Sigmoid colon (tissue), 7 donors: ENCODE measurements at places on chromosomes 4 and X. TPM values are rescaled to one million over a fixed set of nuclear protein-coding genes. Genes with fewer than 3 reads are reported as not detected.

Gene XPNPEP2
- 2.6 TPM for total RNA-seq

Gene CPLX1
- 0.36 TPM for total RNA-seq

Gene UGT2B17
- 1.1 TPM for total RNA-seq

Gene TCEAL7
- 35.2 TPM for total RNA-seq

Gene CTAG1B
- total RNA-seq, result not detected

Gene PPBP
- total RNA-seq, result not detected

Gene DOK7
- not detected for total RNA-seq

Gene OTUD6A
- total RNA-seq, result not detected

Gene TLR10
- 0.16 TPM for total RNA-seq

- H3K36me3 ChIP-seq, result no peaks in the 10 kb centered on the region
- no peak overlapping the region for H3K27ac ChIP-seq
- no peaks in the 10 kb centered on the region for H3K4me1 ChIP-seq
- DNase-seq, result no peak
Measured at GRCh38 chr4:7557456-7557855, 122.7 kb upstream of the PSAPL1 start.

GRCh38 chr4:63348735-63349673 is 1060.2 kb downstream of the TECRL start:
- no peaks in the 10 kb centered on the region for H3K36me3 ChIP-seq
- no peak overlapping the region for H3K4me3 ChIP-seq
- no peaks in the 10 kb centered on the region for H3K4me1 ChIP-seq
- peak; percentile 50 for DNase-seq

DNA sequence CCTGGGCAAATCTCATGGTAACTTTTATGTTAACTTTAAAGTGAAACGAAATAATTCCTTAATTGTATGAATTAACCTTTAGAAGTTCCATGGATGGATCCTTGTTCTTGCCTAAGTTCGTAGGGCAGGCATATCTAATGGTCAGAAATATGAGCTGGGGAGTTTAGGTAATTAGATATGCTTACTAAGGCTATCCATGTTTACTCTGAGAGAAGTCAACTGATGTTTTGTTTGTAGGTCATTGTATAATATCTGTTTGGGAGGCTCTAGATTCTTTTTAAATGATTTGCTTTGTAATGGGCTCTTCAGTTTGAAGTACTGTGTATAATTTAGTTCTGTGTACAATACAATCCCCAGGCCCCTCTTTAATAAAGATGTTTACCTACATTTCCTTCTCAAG is 117.0 kb downstream of the DCK start:
- H3K27me3 ChIP-seq, result no peaks in the 10 kb centered on the region
- H3K27ac ChIP-seq, result no peak overlapping the region
- H3K4me3 ChIP-seq, result no peak overlapping the region
- H3K4me1 ChIP-seq, result no peaks in the 10 kb centered on the region
- no peaks in the 10 kb centered on the region for H3K36me3 ChIP-seq

DNA sequence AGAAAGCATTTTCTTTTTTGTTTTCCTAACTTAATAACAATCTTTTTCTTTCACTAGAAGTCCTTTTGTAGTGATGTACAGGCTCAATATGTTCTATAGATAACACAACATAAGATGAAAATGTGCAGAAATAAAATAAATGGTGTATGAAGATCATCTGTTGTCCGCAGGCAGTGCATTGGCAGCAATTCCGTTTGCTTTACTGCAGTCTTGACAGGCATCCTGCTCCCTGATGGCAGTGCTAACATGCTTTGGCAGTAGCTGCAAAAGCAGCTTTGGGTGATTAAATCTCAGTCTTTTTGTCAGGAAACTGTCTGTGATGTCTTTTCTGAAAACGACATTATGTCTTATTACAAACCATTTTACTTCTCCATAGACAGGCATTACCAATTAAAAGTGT is 131.4 kb downstream of the TRAM1L1 start:
- no peaks in the 10 kb centered on the region for H3K4me1 ChIP-seq
- DNase-seq, result no peak
- no peak overlapping the region for H3K4me3 ChIP-seq
- H3K36me3 ChIP-seq, result no peaks in the 10 kb centered on the region

DNA sequence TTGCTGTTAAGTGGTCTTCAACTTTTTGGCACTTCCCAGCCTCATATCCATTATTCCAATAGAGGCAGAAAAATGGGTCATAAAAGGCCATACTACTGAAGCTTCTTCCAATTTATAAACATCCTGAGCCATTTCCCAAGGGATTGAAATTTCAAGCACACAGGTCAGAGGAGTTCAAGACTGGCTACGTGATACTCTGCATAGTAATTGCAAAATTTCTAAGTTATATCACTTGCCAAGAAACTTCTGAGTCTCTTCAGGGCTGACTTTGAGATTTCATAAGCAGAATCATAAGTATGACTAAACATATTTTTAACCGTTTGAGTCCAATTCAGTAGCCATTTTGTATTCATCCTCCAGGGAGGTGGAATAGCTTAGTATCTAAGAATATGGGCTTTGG is 75.6 kb upstream of the RXFP1 start:
- H3K4me3 ChIP-seq, result no peak overlapping the region
- no peaks in the 10 kb centered on the region for H3K36me3 ChIP-seq
- DNase-seq, result no peak
- no peak overlapping the region for H3K27ac ChIP-seq

DNA sequence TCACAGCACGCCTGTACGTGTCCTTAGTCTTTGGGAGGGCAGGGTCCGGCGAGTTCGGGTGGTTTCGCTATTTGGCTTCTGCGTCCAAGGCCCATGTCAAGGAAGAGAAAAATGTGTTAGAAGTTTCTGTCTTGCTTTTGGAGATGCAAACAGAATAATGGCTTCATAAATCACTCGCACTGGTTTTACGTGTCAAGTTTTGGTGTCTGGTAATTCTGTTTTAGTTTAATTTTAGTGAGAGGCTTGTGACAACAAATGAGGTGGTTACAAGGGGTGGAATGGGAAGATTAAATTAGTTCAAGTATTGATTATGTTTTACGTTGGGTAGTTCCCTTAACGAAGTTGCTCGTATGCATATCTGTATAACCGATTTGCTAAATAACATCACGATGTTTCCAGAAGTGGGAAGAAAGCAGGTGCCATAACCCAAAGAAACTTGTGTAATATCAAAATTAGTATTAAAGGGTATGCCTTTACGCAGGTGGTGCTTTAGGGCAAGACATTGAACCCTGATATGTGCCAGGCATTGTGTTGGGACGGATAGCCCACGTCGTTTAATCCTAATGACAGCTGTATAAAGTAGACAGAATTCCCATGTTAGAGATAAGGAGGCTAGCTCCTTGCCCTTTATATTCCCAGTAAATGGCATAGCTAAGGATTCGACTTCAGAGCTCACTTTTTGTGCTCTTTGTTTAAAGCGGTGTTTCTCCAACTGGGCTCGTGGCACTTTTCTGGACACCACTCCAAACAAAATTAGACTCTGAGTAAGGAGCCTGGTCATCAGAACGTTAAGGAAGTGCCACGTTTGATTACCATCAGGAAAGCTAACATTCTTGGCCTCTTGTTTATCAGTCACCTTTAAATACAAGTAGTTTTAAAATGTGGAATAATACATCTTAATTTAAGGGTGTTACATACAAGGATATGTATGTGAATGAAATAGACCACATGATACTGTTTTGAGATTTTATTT is 843 bp downstream of the RPL34 start:
- no peaks in the 10 kb centered on the region for H3K27me3 ChIP-seq
- DNase-seq, result no peak
- peaks cover 26% of the 10 kb centered on the region for H3K4me1 ChIP-seq
- H3K27ac ChIP-seq, result peak overlapping the region; percentile 82

DNA sequence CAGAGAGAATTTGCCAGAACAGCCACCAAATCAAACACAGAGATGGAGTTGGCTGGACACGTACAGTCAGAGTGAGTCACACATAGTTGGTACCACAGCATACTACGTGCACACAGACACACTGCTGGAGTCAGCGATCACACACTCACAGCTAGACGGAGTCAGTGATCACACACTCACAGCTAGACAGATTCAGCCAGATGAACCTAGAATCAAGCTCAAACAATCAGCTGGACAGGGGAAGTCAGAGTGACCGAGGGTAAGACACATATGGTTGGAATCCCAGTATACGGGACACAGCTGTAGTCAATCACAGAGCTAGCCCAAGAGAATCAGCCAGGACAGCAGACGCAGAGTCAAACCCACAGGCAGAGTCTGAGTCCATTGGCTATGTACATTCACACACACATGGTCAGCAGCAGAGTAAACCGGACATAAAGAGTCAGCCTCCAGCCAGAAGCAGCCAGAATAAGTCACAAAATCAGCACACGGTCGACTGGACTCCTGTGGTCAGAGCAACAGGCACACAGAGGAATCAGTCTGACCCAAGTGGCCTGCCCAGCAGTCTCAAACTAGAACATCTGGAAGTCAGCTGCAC is 4.6 kb downstream of the SLC38A5 start:
- H3K4me3 ChIP-seq, result no peak overlapping the region
- no peaks in the 10 kb centered on the region for H3K27me3 ChIP-seq
- H3K36me3 ChIP-seq, result no peaks in the 10 kb centered on the region

GRCh38 chr4:8347660-8348059 is 78.1 kb downstream of the HTRA3 start:
- no peaks in the 10 kb centered on the region for H3K4me1 ChIP-seq
- DNase-seq, result peak; percentile 42

GRCh38 chrX:51420610-51421009 is 75.8 kb downstream of the NUDT11 start:
- H3K36me3 ChIP-seq, result no peaks in the 10 kb centered on the region
- DNase-seq, result no peak
- no peak overlapping the region for H3K4me3 ChIP-seq
- no peaks in the 10 kb centered on the region for H3K4me1 ChIP-seq
- no peaks in the 10 kb centered on the region for H3K27me3 ChIP-seq

GRCh38 chr4:121951521-121952110 is at the start of gene TRPC3:
TSS of gene TRPC3 (minus strand) at chr4:121952060. CDS start at chr4:121951680, 380 bp downstream.
- no peak within 1 kb of the TSS for H3K27ac ChIP-seq
- DNase-seq, result peak; percentile 64
- peaks cover 24% of the 10 kb centered on the region for H3K4me1 ChIP-seq
- peaks cover 45% of the 10 kb centered on the region for H3K27me3 ChIP-seq
- peak within 1 kb of the TSS; percentile 61 for H3K4me3 ChIP-seq
- no peaks in the 10 kb centered on the region for H3K36me3 ChIP-seq

- DNase-seq, result no peak
- no peak overlapping the region for H3K27ac ChIP-seq
- H3K27me3 ChIP-seq, result no peaks in the 10 kb centered on the region
- no peaks in the 10 kb centered on the region for H3K4me1 ChIP-seq
- H3K36me3 ChIP-seq, result no peaks in the 10 kb centered on the region
- no peak overlapping the region for H3K4me3 ChIP-seq
Measured at GRCh38 chr4:89344571-89344970, 37.0 kb upstream of the GPRIN3 start.

DNA sequence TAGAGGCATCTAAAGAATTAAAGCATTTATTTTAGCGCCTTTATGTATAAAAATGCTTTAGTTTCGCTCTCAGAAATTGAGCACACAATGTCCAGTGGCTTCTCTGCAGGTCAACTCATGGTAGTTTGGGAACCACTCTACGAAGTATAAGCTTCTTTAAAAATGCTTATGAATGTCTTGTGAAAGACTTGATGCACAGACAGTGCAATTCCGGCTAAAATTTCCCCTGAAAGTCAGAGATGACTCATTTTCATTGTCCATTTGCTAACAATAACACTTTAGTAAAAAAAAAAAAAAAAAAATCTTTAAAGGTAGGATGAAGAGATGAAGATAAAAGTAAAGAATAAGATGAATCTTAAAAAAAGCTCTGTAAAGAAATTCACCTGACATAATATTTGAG is 117.2 kb downstream of the PDHA2 start:
- no peaks in the 10 kb centered on the region for H3K36me3 ChIP-seq
- H3K27ac ChIP-seq, result no peak overlapping the region
- no peaks in the 10 kb centered on the region for H3K4me1 ChIP-seq
- H3K4me3 ChIP-seq, result no peak overlapping the region
- no peaks in the 10 kb centered on the region for H3K27me3 ChIP-seq

GRCh38 chrX:40202456-40202855 is 104.7 kb upstream of the BCOR start:
- H3K27me3 ChIP-seq, result no peaks in the 10 kb centered on the region
- H3K27ac ChIP-seq, result no peak overlapping the region
- no peak overlapping the region for H3K4me3 ChIP-seq
- H3K4me1 ChIP-seq, result no peaks in the 10 kb centered on the region
- no peaks in the 10 kb centered on the region for H3K36me3 ChIP-seq

DNA sequence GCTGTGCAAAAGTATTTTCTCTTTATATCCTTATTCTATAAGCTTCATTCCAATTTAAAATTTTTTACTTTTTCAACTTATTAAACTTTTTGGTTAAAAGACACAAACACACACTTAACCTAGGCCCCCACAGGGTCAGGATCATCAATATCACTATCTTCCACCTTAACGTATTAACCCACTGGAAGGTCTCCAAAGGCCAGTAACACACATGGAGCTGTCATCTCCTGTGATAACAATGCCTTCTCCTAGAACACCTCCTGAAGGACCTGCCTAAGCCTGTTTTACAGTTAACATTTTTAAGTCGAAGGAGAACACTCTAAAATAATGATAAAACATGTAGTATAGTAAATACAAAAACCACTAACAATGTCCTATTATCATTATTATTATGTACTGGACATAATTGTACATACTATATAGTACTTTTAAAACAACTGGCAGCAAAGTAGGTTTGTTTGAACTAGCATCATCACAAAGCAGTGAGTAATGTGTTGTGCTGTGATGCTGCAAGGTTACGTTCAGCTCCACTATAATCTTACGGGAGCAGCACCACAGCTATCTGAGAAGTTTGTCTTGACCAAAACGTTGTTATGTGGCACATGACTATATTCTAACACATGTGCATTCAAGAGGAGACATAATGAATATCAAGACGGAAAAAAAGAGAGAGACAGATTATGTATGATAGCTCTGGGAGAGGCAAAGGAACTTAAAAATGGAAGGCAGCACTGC is 33.7 kb downstream of the DHX15 start:
- DNase-seq, result no peak
- H3K4me3 ChIP-seq, result no peak overlapping the region
- H3K27me3 ChIP-seq, result no peaks in the 10 kb centered on the region
- H3K4me1 ChIP-seq, result peaks cover 12% of the 10 kb centered on the region
- no peak overlapping the region for H3K27ac ChIP-seq
